Gastrocnemius medialis (tissue), 4 donors: ENCODE measurements at places on chromosomes 11 and 22. TPM values are rescaled to one million over a fixed set of nuclear protein-coding genes. Genes with fewer than 3 reads are reported as not detected.

- peaks cover 19% of the 10 kb centered on the region for H3K36me3 ChIP-seq
- no peaks in the 10 kb centered on the region for H3K27me3 ChIP-seq
- peaks cover 24% of the 10 kb centered on the region for H3K4me1 ChIP-seq
- no peak for DNase-seq
- H3K4me3 ChIP-seq = no peak overlapping the region
Measured at GRCh38 chr11:114441921-114442320, 2.7 kb downstream of the REXO2 start.

Gene BRSK2
- 0.24 TPM for total RNA-seq

Gene CARD10
- 5.6 TPM for total RNA-seq

GRCh38 chr22:23893121-23893944, 850 bp upstream of the MIF start:
- no peak for DNase-seq
- peaks cover 8% of the 10 kb centered on the region for H3K36me3 ChIP-seq
- peak overlapping the region; percentile 81 for H3K4me3 ChIP-seq

DNA sequence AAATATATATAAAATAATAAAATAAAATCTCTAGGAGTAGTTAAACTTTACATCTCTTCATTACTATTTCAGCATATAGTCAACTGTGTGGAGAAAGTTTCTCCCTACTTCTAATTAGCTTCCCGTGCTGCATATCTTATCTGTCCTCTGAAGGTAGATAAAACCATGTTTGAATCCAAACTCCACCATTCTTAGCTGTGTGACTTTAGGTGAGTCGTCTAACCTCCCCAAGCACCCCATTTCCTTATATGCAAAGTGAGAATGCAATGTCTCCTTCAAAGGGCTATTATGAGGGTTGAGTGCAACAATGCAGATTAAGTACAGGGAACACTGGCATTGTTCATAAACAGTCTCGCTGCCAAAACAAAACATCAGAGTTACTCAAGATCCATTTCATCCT, 80.8 kb upstream of the DRD2 start:
- no peak for DNase-seq
- H3K36me3 ChIP-seq = no peaks in the 10 kb centered on the region
- no peak overlapping the region for H3K4me3 ChIP-seq
- peaks cover 8% of the 10 kb centered on the region for H3K4me1 ChIP-seq

DNA sequence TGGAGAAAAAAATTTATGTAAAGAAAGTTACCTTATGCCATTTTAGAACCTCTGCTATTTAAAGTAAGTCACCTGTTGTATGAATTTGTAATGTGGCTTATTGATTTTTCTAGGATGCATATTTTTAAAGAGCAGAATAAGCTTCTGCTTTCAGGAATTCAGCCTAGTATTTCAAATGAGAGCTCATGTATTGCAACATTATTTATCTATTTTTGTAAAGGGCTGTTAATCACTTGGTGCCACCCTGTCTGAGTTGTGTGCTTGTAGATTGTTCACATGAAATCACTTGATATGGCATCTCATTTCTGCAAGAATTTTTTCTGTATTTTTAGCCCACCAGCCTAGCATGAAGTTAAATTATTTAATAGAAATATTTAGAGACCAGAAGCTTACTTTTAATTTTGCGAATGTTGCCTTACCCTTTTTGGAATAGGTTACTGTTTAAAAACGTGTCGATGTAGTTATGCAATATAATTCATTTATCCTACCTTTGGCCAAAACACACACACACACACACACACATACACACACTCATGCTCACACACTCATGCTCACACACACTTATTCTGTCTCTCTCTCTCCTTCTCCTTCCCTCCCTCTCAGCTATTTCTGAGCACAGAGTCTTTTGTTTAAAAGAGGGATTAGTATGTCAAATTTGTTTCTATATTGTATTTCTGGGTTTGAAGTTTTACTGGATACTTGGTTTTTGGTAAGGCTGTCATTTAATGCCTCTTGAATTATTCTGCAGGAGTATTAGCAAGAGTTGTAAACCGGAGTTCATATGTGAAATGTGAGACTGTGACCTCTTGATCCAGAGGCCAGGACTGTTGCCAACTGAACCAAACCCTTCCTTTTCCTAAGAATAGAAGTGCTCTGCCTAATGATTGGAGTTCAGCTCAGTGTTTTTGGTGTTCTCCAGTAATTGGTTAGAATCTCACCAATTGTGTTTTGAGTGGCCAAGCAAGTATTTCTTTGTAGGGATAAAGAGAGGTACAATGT, 34.4 kb downstream of the YAP1 start:
- H3K36me3 ChIP-seq = no peaks in the 10 kb centered on the region
- H3K4me1 ChIP-seq = peaks cover 44% of the 10 kb centered on the region
- H3K4me3 ChIP-seq = peak overlapping the region; percentile 24

DNA sequence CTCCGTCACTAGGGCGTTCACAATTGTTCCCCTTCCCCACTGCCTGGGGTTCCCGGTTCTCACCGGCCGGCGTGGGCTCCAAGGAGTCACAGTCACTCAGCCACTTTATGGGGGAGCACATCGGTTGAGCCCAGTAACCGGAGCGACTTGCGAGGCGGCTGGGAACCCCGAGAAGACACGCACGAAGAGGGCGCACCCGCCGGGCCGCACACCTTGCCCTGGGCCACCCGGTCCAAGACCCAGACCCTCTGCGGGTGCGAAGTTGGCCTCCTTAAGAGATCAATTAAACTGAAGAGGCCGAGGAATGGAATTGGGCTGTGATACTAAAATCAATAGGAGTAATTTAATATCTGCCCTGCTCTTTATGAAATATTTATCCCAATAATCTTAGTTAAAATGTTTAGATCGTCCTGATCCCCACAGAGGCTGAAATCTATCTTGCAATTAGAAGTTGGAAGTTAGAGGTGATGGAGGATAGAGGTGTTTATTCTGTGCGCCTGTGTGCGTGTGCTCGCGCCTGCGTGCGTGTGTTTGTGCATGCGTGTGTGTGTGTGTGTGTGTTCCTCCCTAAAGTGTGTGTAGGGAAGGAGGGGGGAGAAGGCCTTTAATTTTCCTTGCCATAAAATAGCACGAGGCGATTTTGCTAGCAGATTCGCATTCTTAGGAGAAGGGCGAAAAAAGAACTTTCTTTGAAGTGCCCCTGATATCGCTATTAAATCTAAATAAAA, 954 bp upstream of the MN1 start:
- H3K4me3 ChIP-seq = peak overlapping the region; percentile 85
- no peaks in the 10 kb centered on the region for H3K27me3 ChIP-seq
- no peaks in the 10 kb centered on the region for H3K36me3 ChIP-seq

DNA sequence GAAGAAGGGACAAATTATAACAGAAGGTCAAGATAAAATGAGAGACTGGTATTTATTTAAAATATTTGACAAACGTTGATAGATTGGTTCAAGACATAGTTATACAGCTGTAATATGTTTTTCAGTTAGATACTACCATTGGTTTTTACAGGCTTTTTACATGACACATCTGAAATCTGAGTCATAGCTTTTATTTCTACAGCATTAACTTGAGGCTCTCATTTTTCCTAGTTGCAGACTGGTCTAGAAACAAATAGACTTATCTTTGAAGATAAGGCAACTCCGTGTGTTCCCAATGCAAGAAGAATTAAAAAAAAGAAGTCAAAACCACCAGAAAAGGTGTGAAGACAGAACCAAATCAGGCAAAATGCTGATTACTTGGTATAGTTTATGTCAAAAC, 31.3 kb downstream of the CEP57 start:
- H3K36me3 ChIP-seq = peaks cover 25% of the 10 kb centered on the region
- H3K4me3 ChIP-seq = no peak overlapping the region
- no peaks in the 10 kb centered on the region for H3K27me3 ChIP-seq
- no peak overlapping the region for H3K27ac ChIP-seq

DNA sequence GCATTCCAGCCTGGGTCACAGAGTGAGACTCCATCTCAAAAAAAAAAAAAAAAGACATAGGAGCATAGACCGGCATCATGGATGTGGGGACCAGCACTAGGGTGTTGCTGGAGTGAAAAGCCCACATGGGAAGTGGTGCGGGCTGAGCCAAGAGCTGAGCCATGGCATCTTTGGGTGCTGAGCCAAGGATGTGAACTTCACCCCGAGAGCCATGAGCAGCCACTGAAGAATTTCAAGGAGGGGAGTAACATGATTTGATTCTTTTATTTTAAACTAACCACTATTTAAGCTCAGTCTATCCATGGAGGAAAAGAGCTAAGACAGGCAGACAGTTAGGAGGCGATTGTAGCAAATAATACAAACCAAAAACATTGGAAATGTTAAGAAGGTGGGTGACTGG, 57.4 kb downstream of the AHNAK start:
- no peaks in the 10 kb centered on the region for H3K27me3 ChIP-seq
- H3K4me1 ChIP-seq = no peaks in the 10 kb centered on the region
- H3K36me3 ChIP-seq = no peaks in the 10 kb centered on the region
- no peak for DNase-seq

- peak; percentile 1 for DNase-seq
- H3K4me1 ChIP-seq = no peaks in the 10 kb centered on the region
- H3K4me3 ChIP-seq = no peak overlapping the region
Measured at GRCh38 chr11:2519862-2520735, 75.3 kb downstream of the KCNQ1 start.

- H3K4me3 ChIP-seq = no peak overlapping the region
- no peaks in the 10 kb centered on the region for H3K36me3 ChIP-seq
- no peaks in the 10 kb centered on the region for H3K4me1 ChIP-seq
Measured at GRCh38 chr22:36048911-36049677, 20.5 kb upstream of the RBFOX2 start.

Gene PLAAT2
- total RNA-seq = not detected

- no peak overlapping the region for H3K27ac ChIP-seq
- no peaks in the 10 kb centered on the region for H3K27me3 ChIP-seq
- H3K36me3 ChIP-seq = no peaks in the 10 kb centered on the region
- no peak overlapping the region for H3K4me3 ChIP-seq
- H3K4me1 ChIP-seq = no peaks in the 10 kb centered on the region
- no peak for DNase-seq
Measured at GRCh38 chr11:116033931-116034553, 529.8 kb upstream of the CADM1 start.

DNA sequence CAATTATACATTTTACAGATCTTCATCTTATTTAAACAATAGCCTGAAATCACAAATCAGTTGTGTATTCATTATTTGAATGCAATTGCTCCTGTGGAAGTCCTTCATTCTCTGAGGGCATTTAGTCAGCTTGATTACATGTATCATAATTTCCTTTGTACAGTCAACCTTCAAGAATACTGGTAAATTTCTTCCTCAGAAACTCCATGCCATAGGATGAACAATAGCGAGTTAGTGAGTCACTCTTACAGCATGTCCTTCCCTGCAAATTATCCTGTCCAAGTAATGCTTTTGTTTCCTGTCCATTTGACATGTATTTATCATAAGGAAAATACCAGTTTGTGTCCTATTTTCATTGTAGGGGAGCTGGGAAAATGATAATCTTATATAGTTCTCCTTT, 3.8 kb downstream of the OR10S1 start:
- no peak overlapping the region for H3K27ac ChIP-seq
- H3K27me3 ChIP-seq = no peaks in the 10 kb centered on the region
- no peaks in the 10 kb centered on the region for H3K36me3 ChIP-seq
- DNase-seq = no peak
- no peaks in the 10 kb centered on the region for H3K4me1 ChIP-seq

Gene KCNJ4
- total RNA-seq = not detected

GRCh38 chr11:117439256-117439655, 111.6 kb downstream of the CEP164 start:
- H3K36me3 ChIP-seq = no peaks in the 10 kb centered on the region
- no peak overlapping the region for H3K27ac ChIP-seq
- H3K27me3 ChIP-seq = peaks cover 6% of the 10 kb centered on the region
- H3K4me3 ChIP-seq = no peak overlapping the region
- DNase-seq = no peak

DNA sequence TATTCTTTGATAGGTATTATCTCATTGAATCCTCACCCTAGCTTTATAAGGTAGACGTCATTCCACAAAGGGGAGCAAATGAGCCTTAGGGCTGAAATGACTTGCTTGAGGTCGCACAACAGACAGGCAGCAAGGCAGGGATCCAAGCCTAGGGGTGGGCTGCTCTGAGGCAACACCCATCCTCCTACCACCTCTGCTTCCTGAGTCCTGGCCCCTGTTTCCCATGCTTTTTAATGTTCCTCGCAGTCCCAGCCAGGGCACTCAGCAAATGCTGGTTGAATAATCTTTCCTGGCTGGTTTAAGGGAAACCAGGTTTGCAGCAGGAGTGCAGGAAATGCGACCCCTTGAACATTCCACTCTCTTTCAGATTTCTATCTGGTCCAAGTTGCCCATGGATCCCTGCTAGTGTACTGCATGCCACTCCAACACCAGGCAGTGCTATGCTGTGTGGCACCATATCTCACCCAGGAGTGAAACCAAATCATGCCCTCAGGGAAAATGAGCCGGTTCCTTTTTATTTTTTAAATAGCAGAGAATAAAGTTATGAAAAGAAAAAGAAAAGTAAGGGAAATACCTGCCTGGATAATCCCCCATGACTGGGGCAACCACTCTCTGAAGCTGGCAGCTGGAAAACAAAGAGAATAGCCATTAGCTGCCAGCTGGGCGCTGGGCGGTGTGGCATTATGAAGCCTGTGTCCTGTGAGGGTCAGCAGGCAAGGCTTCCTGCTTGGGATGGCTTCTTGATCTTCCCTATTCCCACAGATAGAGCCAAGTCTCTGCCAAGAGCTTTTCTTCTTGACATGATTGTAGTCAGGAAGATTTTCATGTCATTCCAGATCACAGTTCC, 21.8 kb downstream of the MICAL2 start:
- no peaks in the 10 kb centered on the region for H3K4me1 ChIP-seq
- H3K27me3 ChIP-seq = no peaks in the 10 kb centered on the region
- no peak for DNase-seq

- no peak for DNase-seq
- peaks cover 31% of the 10 kb centered on the region for H3K4me1 ChIP-seq
- H3K36me3 ChIP-seq = no peaks in the 10 kb centered on the region
- peak overlapping the region; percentile 13 for H3K27ac ChIP-seq
Measured at GRCh38 chr11:66676282-66676919, 1.3 kb downstream of the RBM4B start.

DNA sequence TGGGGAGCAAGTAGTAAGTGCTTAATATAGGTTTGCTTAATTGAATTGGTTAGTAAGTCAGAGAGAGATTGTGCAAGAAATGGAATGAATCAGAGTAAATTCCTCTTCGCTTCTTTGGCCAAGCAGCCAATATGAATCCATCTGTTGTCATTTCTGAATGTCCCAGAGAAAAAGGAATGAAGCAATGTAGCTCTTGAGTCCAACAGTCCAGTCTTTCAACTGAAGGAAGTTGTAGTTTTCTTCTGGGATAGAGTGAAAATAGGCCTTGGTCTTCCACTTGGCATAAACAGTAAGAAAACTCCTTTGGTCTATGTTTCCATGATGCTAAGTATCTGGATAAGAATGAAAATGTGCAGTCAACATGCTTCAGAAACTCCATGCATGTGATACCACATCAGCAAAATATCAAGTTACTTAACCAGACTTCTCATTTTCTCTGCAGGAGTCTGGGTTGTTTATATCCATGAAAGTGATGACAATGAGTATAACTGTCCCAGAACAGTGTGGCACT, 1.8 kb upstream of the FIBIN start:
- peak; percentile 7 for DNase-seq
- H3K27ac ChIP-seq = peak overlapping the region; percentile 69
- no peaks in the 10 kb centered on the region for H3K27me3 ChIP-seq
- no peak overlapping the region for H3K4me3 ChIP-seq
